GM06990 (cell line): ENCODE measurements at places on chromosomes 2 and 18.

DNA sequence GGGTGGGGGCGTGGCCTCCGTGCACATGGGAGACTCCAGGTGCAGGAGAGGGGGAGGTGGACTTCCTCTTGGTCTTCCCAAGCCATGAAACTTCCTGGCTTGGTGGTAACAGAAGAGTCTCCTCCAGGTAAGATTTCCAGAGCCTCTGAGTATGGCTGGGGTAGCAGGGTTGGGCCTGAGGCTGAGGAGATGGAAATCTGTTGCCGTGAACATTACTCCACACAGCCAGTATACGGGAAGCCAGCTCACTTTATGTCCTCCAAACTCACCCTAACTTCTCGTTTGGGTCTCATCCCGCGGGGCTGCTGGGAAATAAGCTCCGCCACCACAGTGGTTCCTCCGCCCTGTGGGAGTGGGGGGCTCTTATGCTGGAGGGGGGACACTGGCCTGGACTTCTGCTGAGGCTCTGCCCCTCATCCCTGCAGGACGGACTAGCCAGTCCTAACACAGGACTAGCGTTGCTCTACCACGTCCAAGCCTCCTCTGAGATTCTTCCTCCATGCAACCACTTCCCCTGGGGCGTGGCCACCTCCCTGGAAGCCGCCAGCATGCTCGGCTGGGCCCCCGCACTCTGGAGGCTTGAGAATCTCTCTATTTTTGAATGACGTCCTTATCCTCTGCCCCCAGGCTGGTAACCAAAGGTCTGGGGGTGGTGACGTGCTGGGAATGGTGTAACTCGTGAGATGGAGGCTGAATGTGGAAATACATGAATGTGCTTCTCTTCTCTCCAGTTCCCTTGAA lies 777 bp upstream of the RAB17 start:
- no peak for DNase-seq

DNA sequence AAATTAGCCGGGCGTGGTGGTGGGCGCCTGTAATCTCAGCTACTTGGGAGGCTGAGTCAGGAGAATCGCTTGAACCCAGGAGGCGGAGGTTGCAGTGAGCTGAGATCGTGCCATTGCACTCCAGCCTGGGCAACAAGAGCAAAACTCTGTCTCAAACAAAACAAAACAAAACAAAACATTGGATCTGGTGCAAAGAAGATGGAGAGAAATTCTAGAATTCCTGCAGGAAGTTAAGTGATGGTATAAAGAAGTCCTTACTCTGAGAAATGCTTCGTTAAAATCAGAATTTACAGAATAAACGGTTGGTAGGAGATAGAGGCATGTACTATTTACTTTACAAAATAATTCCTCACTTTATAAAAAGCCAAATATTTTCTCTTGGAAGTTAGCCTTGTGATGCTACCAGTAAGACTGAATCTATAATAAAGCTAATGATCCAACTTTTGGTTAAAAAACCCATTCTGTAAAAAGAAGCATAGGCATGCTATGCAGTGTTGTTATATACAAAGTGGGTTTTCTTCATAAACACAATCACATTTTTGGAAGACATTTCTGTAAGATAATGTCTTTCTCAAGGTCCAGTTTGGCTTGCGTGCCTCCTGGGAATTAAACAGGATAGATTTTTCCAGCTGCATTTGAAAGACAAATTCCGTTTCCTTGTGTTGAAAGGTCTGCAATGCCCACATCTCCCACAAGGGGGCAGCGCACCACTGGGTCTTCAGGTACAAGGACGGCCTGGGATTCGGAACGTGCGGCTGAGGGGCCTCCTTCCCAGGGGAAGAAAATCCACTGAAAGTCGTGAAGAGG lies 35.6 kb upstream of the PNO1 start:
- DNase-seq: peak; percentile 40

DNA sequence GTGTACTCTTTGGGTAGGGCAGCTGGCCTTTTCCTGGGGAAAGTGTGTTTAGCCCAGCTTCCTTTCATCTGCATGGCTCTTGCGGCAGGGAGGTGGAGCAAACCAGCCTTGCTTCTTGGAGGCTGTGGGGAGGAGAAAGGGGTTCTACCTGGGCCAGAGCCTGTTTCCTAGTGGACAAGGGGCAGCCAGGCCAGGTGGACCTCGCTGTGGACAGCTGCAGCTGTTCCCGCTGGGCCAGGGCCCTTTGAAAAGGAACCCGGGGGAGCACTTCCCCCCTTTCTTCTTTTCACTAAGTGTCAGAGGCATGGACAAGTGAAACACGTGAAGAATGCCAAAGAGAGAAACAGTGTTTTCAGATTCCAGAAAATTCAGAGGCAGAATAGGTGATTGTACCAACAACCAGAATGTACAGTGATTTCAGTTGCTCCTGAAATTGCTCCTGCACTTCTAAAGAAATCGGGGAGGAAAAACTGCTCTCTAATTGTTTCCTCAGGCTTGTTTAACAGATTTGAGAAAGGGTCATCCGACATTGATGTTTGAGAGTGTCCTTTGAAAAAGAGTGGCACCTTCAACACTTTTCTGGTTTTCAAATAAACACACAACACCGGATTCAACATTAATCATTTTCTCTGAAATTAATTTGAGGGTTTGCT lies 3.9 kb downstream of the GLI2 start:
- DNase-seq: no peak

GRCh38 chr2:235936493-235936892 lies 231.7 kb downstream of the GBX2 start:
- no peak for DNase-seq

- no peak for DNase-seq
Measured at GRCh38 chr2:214575465-214575864, 164.6 kb downstream of the VWC2L start.

GRCh38 chr18:58226429-58226828 lies 182.4 kb downstream of the NEDD4L start:
- no peak for DNase-seq

DNA sequence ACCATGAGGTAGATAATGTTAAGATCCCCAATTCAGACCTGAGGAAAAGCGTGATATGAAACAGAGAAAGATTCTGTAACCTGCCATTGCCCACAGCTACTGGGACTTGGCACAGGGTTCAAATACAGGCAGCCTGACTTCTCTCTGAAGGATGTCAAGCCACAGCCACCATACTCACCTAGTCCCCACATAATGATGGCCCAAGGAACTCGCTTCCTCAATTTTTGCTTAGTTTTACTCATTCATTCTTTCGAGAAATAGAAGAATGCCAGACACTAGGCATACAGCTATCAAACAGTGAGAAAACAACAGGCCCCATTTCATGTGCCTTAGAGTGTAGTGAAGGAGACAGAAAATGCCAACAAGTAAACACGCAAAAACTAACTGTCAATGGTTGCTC lies 980 bp upstream of the SULT1C4 start:
- DNase-seq: no peak

DNA sequence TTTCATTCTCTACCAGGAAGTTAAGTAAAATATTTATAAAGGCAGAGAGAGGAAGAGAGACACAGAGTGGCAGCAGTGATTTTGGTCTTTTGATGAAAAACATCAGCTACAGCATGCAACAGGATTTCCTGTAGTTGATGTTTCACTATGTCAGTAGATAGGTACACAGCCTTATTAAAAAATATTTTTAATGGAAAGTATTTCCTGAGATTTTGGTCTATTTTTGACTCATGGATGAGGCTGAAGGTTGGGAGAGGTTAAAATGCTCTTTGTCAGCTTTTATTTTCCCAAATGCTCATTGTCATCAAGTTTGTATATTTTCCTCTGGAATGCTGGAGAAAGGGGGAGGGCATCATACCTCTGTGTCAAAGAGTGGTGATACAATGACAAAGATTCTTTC lies 1112.5 kb downstream of the CBLN2 start:
- no peak for DNase-seq

GRCh38 chr2:3023531-3023930 lies 354.1 kb downstream of the EIPR1 start:
- DNase-seq: no peak

- no peak for DNase-seq
Measured at GRCh38 chr2:161076936-161077335, 83.3 kb upstream of the TANK start.

DNA sequence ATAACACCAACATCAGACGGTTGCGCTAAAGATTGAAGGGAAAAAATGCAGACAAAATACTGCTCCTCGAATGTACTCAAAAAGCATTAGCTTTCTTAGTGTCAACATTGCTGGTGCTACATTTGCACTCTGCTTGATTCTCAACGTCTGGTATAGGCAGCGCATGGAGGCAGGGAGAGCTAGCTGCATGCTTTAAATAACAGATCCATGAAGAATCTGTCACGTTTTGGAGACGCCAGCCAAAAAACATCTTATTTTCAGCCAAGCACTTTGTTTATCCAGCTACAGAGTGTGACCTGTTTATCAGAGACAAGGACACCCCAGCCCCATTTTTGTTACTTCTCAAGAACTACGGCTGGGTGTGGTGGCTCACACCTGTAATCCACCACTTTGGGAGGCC lies 59.5 kb downstream of the APOB start:
- no peak for DNase-seq

- DNase-seq: no peak
Measured at GRCh38 chr18:23093772-23094171, 41.5 kb upstream of the CABLES1 start.

GRCh38 chr2:165594231-165594934 lies 124.9 kb downstream of the CSRNP3 start:
- DNase-seq: peak; percentile 42

GRCh38 chr2:60555066-60555782 lies 1.8 kb upstream of the BCL11A start:
- peak; percentile 81 for DNase-seq

- no peak for DNase-seq
Measured at GRCh38 chr2:128601298-128602037, 282.8 kb upstream of the HS6ST1 start.

GRCh38 chr2:172888714-172889669 lies 153.3 kb downstream of the RAPGEF4 start:
- no peak for DNase-seq

- no peak for DNase-seq
Measured at GRCh38 chr2:43131890-43132682, 94.3 kb downstream of the ZFP36L2 start.

DNA sequence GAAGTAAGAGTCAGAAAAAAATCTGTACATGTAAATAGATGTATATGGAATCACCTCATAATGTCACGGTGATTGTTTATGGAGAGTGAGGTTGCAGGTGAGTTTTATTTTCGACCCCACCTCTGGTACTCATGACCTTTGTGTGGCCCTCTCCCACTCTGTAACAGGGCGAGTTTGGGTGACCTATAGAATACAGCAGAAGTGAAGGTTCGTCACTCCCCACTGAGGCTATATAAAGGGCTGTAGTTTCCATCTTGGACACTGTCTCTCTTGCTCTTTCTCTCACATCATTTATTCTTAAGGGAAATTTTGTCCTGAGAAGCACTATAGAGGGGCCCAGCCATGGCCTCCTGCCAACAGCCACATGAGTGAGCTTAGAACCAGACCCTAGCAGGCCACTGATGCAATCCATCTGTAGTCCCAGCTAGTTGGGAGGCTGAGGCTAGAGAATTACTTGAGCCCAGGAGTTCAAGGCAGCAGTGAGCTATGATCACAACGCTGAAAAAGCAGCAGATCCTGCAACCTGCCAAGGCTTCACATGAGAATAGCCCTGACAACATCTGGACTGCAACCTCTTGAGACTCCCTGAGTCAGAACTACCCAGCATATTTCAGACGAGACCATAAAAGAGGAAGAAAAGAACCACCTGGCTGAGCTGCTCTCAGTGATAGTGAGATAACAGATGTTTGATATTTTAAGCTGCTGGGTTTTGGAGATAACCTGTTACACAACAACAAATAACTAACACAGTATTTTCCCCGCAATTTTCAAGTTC lies 74.3 kb upstream of the SLC1A4 start:
- DNase-seq: peak; percentile 79

DNA sequence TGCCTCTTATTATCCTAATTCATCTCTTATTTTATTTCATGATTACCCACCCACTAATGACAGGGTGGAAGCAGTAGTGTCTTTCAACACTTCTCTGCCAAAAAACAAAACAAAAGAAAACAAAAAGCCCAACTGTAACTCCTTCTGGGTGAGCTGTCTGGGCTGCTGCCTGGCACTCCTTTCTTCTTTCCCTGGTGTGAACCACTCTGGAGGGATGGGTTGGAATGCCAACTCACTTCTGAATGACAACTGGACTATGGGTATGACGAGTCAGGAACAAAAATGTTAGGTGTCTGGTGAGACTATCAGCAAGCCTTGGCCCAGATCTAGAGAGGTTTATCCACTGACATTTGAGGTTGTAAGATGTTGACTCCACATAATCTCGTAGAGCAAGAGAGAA lies 88.3 kb upstream of the ITGB6 start:
- DNase-seq: no peak

- no peak for DNase-seq
Measured at GRCh38 chr2:240227538-240228428, 87.3 kb upstream of the OTOS start.

GRCh38 chr18:22311301-22311700 lies 106.4 kb downstream of the CTAGE1 start:
- no peak for DNase-seq

DNA sequence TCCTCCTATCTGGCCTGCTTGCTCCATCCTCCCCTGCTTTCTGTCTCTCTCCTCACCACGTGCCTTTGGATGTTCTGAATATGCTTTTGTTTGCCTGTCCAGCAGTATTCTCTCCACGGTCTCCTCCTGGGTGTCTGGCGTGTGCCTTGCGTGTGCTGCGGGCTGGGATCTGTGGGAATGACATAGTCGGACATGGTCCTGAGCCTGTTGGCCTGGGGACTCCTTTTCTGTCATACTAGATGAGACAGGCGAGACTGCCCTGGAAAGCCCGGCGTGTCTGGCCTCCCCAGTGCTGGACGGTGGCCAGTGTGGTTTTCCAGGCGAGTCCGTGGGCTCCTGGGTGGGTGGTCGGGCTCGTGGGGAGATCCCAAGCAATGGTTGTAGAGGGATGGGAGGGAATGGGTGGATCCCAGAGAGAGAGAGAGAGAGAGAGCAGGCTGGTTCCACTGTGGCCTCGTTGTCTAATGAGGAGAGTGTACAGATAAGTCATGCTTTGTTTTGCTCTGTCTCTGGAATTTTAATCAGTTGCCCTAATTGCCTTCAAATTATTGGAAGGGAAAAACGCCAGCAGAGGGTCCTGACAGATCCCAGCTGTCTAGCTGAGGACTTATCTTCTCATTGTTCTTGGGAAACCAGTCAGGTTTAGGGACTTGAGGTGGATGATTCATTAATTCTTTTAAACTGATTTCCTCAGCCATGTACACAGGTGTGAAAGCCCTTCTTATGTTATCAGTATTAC lies 58.3 kb downstream of the HPCAL1 start:
- no peak for DNase-seq

DNA sequence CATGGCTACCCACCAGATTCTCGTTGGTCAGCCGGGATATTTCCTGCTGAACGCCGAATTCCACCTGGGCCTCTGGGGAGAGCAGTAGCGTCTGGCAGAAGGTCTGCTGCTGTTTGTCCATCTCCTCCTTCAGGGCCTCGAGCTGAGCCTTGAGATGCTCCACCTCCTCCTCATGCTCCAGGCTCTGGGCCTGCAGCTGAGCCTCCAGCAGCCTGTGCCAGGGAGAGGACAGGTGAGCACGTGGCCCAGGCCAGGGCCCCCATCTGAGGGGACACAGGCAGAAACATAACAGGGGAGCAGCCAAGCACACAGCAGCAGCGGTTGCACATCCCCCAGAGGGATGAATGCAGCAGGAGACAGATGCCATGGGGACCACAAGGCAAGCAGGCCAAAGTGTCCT lies 40.1 kb upstream of the ACAA2 start:
- no peak for DNase-seq
